ENCODE measurements at places on chromosomes 3 and 15. TPM values are rescaled to one million over a fixed set of nuclear protein-coding genes. Genes with fewer than 3 reads are reported as not detected.

GRCh38 chr3:143084856-143085731, 34.5 kb upstream of the CHST2 start:
- DNase-seq = no peak
- H3K4me1 ChIP-seq = peaks cover 8% of the 10 kb centered on the region
- no peak overlapping the region for H3K4me3 ChIP-seq
- H3K27me3 ChIP-seq = no peaks in the 10 kb centered on the region
- H3K36me3 ChIP-seq = no peaks in the 10 kb centered on the region
- peak overlapping the region; percentile 72 for H3K27ac ChIP-seq

- no peaks in the 10 kb centered on the region for H3K4me1 ChIP-seq
- H3K4me3 ChIP-seq = no peak overlapping the region
- no peaks in the 10 kb centered on the region for H3K36me3 ChIP-seq
- H3K27ac ChIP-seq = no peak overlapping the region
Measured at GRCh38 chr3:194381460-194381875, 11.9 kb upstream of the LRRC15 start.

DNA sequence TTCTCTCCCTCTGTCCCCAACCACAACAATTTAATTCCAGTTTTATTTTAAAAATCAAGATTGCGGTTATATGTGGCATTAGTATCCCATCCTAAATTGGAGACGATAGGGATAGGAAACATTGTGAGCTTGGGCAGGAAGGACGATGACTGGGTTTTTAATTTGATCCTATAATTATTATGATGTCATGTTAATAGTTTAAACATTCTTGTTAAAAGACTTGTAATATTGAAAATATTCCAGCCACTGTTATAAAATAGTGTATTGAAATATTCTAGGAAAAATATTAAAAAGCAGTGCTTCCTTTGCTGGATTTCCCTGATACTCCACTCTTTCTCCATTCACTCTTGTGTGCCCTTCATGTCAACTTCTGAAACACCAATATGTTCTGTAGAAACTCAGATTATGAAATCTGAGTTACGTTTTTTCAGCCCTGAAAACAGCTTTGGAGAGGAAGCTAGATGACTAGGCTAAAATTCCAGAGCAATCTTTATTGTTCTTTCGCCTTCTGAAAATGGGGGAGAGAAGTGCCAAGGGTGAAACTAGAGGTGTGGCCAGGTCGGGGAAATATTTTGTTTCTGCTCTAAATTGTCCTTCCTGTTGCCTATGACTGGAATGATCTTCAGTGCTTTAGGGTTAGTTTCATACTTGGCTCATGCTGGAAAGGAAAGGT, 46.1 kb upstream of the MAP3K13 start:
- peak overlapping the region; percentile 15 for H3K4me3 ChIP-seq
- H3K27ac ChIP-seq = peak overlapping the region; percentile 82
- H3K27me3 ChIP-seq = no peaks in the 10 kb centered on the region

DNA sequence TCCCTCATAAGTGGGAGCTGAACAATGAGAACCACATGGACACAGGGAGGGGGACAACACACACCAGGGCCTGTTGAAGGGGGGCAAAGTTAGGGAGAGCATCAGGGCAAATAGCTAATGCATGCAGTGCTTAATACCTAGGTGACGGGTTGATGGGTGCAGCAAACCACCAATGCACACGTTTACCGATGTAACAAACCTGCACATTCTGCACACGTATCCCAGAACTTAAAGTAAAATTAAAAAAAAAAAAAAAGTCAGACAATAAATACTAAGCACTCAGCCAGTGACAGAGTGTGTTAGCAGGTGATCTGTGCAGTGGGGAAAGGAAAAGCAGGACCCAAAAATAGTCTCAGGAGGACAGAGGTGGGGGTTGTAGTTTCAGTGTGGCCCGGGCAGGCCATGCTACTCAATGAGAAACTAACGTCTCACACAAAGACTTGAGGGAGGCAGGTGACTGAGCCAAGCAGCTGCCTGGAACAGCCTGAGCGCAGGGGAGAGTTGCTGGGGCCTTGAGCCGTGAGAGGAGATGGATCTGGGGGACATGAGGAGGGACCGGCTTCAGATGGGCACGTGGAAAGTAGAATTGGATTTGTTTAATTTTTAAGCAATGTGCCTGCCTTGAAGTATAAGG, 18.4 kb downstream of the ANKDD1A start:
- no peaks in the 10 kb centered on the region for H3K27me3 ChIP-seq
- peak; percentile 38 for DNase-seq
- H3K36me3 ChIP-seq = peaks cover 7% of the 10 kb centered on the region
- H3K4me3 ChIP-seq = no peak overlapping the region
- peaks cover 11% of the 10 kb centered on the region for H3K4me1 ChIP-seq

SOX14 gene
- not detected for total RNA-seq

DNA sequence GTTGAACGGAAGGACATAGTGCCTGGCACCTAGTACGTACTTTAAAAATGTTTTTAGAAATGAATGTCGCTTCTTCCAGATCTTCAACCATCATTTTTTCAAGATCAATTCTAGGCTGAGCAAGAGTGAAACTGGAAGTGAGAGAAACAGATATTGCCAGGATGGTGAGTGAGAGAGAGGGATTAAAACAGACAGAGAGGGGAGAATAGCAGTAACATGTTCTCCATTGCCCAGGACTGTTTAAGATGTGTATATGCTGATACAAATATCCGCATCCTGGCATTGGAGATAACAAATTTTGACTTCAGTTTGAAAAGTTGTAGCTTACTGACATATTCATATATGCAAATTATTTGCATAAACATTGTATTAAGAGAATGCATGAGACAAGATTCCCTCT, 1156.1 kb downstream of the TBL1XR1 start:
- no peak overlapping the region for H3K27ac ChIP-seq
- H3K36me3 ChIP-seq = peaks cover 4% of the 10 kb centered on the region
- H3K27me3 ChIP-seq = no peaks in the 10 kb centered on the region
- peaks cover 9% of the 10 kb centered on the region for H3K4me1 ChIP-seq
- DNase-seq = no peak
- H3K4me3 ChIP-seq = no peak overlapping the region

DISP2 gene
- 1.5 TPM for total RNA-seq

DNA sequence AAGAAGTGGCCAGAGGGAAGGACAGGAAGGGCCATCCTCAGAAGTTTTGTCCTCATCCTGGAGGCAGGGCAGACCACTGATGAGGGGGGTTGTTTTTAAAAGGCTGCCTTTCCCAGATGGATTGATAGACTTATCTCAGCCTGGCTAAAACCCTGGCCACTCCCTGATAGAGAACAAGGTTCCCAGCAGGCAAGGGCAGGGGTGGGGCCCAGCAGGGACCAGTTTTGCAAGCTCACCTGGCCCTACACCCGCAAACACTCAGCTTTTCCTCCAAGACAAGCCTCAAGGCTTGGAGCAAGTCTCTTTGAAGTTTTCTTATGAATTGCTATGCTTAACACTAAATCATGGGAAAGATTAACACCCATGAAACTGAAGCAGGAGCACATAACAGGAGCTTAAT, 9.1 kb downstream of the LIPC start:
- H3K27me3 ChIP-seq = no peaks in the 10 kb centered on the region
- no peaks in the 10 kb centered on the region for H3K36me3 ChIP-seq
- peak overlapping the region; percentile 69 for H3K27ac ChIP-seq
- no peak for DNase-seq
- no peak overlapping the region for H3K4me3 ChIP-seq

- no peaks in the 10 kb centered on the region for H3K27me3 ChIP-seq
- no peak for DNase-seq
- no peaks in the 10 kb centered on the region for H3K36me3 ChIP-seq
- peak overlapping the region; percentile 64 for H3K27ac ChIP-seq
- peaks cover 13% of the 10 kb centered on the region for H3K4me1 ChIP-seq
Measured at GRCh38 chr3:170507063-170507462, 78.8 kb downstream of the SLC7A14 start.

DNA sequence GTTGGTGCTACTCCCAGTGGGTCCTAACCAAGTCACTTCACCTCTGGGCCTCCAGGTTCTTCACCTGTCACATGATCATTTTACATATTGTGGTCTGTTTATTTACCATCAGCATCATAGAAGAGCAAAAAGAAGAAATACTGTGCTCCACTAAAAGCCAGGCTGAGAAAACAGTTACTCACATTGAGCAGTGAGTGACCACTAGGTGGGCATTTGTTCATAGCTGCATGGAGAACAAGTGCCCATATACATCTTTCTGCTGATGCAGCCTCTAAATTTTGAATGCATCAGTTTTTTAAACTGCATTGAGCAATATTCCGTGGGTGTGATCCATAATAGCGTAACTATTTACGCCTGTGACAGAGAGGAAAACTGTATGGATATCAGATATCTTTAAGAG, 76.2 kb downstream of the DCUN1D1 start:
- peaks cover 34% of the 10 kb centered on the region for H3K36me3 ChIP-seq
- no peaks in the 10 kb centered on the region for H3K27me3 ChIP-seq
- H3K4me1 ChIP-seq = no peaks in the 10 kb centered on the region
- H3K27ac ChIP-seq = no peak overlapping the region
- DNase-seq = no peak
- no peak overlapping the region for H3K4me3 ChIP-seq

DNA sequence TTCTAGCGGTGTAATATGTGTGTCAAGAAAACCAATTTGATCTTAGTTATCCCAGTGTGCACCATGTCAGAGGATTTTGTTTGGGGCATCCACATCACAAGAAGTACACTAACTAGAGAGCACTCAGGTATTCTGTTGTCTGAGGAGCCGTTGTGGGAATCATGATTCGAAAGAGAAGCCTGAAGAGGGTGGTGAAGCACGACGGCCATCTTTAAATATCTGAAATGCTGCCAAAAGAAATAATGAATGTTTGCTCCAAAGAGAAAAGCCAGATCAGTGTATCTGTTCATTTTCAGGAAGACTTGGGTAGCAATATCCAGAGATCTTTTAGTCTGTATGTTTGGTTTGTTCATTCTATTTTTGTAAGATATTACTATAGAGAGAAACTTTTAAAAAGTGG, 180.7 kb downstream of the KLHL25 start:
- H3K4me3 ChIP-seq = peak overlapping the region; percentile 46
- H3K27ac ChIP-seq = peak overlapping the region; percentile 87
- no peak for DNase-seq
- H3K36me3 ChIP-seq = peaks cover 5% of the 10 kb centered on the region

DNA sequence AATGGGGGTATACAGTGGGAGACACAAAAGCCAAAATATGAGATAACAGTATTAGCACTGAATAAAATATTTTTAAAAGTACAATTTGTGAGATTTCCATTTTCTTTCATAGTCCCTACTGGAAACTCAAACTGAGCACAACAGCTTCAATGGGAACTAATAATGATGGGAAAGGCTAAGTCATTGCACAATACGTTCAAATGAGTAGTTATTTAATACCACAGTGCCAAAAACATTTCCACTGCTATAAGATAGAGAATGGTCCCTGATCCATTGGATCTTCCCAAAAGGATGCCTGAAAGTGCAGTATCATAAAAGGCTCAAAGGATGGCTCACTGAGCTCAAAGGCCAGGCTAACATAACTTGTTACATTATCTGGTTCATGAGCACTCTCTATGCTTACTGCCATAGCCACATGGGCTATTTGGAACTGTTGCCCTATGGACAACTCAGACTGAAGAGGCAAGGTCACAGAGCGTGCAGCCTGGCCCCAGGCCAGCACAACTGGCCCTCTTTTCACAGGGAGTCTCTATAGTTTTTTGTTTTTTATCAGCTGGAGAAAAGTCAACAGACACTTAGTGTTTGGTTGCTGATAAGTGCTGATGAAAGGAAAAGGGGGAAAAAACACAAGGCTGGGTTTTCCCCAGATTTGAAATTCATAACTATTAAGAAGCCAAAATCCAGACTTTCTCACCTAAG, 54.1 kb upstream of the PPIB start:
- H3K4me3 ChIP-seq = no peak overlapping the region
- H3K27me3 ChIP-seq = no peaks in the 10 kb centered on the region
- H3K27ac ChIP-seq = no peak overlapping the region
- H3K4me1 ChIP-seq = peaks cover 3% of the 10 kb centered on the region
- DNase-seq = no peak

- no peaks in the 10 kb centered on the region for H3K27me3 ChIP-seq
- no peak for DNase-seq
- H3K4me3 ChIP-seq = no peak overlapping the region
- no peaks in the 10 kb centered on the region for H3K36me3 ChIP-seq
- H3K4me1 ChIP-seq = peaks cover 14% of the 10 kb centered on the region
Measured at GRCh38 chr3:12727937-12728336, 31.1 kb downstream of the TMEM40 start.

DNA sequence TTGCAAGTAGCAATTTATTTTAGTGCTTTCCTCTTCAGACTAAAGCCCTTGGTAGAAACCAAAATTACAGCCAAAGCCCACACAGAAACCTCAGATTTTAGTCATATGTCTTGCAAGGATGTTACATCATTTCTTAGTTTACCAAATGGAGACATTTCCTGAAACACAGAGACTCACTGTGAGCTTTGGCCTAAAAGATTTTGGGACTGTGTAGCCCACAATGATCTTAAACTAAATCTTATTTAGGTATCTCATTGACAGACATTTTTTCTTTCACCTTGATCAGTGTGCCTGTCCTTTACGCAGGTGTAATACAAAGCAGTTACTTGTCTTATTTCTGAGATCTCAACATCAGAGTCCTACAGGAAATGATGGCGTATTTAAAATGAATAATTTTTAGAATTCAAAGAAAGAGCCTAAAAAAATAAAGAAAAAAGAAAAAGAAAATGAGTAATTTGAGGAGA, 27.8 kb upstream of the AP4E1 start:
- DNase-seq = no peak
- H3K27ac ChIP-seq = peak overlapping the region; percentile 82
- H3K27me3 ChIP-seq = no peaks in the 10 kb centered on the region
- H3K4me1 ChIP-seq = peaks cover 41% of the 10 kb centered on the region
- H3K4me3 ChIP-seq = no peak overlapping the region

DNA sequence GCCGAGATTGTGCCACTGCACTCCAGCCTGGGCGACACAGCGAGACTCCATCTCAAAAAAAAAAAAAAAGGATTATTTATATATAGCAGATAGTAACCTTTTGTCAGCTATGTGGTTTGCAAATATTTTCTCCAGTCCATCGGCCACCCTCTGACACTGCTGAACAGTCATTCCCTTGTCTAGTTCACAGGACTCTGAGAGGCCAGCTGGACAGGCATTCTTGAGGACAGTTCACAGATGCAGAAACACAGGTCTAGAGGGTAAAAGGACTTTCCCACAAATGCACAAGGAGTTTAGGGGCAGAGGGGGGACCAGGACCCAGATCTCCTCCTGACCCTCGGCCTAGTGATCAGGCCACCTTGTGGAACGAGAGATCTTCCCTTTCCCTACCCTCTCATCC, 7.5 kb upstream of the TMEM40 start:
- no peak overlapping the region for H3K4me3 ChIP-seq
- no peak overlapping the region for H3K27ac ChIP-seq
- no peaks in the 10 kb centered on the region for H3K36me3 ChIP-seq
